Activated CD4-positive, alpha-beta T cell treated with anti-CD3 and anti-CD28 coated beads, Interleukin-2, amount 50 U/mL, for 48 hours (primary cell): ENCODE measurements at places on chromosomes 6 and 20.

- peak; percentile 20 for DNase-seq
Measured at GRCh38 chr20:64145458-64146300, 18.6 kb upstream of the MYT1 start.

DNA sequence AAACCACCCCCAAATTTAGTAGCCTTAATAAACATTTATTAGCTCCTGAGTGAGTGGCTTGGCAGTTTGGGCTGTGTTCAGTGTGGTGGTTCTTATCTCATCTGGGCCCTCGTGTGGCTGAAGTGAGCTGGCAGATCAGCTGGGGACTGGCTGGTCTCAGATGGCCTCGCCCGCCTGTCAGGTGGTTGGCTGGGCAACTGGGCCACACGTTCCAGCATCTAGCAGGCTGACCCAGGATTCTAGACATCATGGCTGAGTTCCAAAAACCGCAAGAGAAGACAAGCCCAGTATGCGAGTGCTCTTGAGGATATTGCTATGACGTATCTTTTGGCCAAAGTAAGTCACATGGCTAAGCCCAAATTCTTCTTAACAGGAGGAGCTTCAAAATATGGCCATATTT is 28.9 kb downstream of the EIF2S2 start:
- no peak for DNase-seq

GRCh38 chr6:105330913-105331312 is 72.0 kb downstream of the PREP start:
- no peak for DNase-seq

DNA sequence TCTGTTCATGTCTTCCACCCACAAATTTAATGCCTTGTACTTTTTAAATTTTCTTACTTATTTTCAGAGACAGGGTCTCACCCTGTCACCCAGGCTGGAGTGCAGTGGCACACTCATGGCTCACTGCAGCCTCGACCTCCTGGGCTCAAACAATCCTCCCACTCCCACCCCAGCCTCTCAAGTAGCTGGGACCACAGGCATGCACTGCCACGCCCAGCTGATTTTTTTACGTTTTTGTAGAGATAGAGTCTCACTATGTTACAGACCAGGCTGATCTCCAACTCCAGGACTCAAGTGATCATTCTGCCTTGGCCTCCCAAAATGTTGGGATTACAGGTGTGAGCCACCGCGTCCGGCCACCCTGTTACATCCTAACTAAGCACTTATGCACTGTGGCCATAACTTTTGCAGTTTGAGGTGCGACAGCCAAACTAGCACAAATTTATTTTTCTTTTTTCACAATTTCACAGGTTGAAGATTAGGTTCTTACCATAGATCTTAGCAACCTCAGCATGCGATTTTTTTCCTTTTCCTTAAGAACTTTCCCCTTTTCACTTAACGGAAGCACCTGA is 92.1 kb downstream of the EPB41L2 start:
- DNase-seq: no peak

DNA sequence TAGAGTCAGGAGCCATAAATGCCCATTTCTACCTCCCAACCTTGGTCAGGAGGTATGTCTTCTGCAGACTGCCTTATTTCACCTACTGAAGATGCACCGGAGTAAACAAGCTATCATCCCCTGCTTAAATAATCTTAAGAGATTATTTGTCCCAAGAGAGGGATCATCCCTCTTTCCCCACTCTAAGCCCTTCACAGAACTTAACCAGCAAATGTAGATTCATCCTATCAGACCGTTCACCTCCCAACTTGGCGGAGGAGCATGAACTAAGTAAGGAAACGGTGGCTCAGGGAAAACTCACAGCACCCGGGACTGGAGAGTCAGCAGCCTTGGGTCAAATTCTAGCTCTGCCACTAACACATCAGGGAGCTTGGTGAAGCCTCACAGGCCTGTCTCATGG is 115.3 kb downstream of the TRERF1 start:
- DNase-seq: no peak

DNA sequence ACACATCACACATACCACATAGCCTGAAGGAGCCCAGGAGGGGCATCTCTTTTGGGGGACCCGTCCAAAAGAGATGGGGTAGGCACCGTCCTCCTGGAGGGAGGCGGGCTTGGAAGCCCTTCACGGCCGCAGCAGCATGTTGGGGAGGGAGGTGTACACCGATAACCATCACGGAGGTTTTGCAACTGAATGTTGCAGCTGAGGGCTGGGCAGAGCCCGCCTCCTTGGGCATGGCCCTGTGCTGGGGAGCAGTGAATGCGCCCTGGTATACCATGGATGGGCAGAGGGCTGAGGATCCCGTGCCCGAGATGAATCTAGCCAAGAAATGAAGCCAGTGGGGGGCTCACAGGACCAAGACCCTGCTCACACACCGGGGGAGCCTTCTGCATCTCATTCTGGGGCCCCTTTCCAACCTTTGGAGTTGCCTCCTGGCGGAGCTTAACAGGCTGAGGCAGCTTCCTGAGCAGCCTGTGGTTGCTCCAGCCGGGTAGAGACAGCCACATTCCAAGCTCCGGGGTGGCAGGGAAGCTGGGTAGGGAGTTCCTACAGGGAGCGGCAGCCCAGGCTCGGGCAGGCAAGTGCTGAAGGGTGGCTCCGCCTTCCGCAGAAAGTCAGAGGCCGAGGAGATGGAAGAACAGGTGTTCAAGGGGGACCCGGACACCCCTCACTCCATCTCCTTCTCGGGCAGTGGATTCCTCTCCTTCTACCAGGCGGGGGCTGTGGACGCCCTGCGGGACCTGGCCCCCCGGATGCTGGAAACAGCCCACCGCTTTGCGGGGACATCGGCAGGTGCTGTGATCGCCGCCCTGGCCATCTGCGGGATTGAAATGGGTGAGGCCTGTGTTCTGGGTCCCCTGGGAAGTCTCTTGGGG is at the start of gene PNPLA1:
PNPLA1 (plus strand) TSS at position 227 of the 872 bp plus-strand sequence; CDS start at position 627, 400 bp downstream.
- no peak for DNase-seq

DNA sequence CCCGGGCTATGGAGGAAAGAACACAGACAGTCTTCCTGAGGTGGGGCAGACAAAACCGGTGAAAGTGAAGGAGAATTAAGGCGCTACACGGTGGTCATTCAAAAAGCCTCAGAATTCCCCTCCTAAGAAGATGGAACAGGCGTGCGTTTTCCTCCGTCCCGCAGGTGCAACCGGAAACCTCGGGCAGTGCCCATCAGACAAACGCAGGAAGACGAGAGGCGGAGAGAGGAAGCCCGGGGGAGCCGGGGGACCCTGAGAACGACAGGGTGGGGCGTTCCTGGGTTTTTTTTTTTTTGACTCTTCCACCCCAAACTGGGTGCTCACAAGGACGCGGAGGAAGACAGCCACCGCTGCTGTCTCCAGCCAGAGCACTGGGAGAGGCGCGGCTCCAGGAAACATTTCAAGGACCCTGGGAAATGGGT is 25.4 kb downstream of the TTLL2 start:
- peak; percentile 18 for DNase-seq

GRCh38 chr6:32445321-32445854 is 5.7 kb downstream of the HLA-DRA start:
- no peak for DNase-seq

- no peak for DNase-seq
Measured at GRCh38 chr6:101058296-101058695, 177.2 kb upstream of the ASCC3 start.

- DNase-seq: peak; percentile 79
Measured at GRCh38 chr20:35207950-35208611, 18.4 kb upstream of the MMP24 start.

DNA sequence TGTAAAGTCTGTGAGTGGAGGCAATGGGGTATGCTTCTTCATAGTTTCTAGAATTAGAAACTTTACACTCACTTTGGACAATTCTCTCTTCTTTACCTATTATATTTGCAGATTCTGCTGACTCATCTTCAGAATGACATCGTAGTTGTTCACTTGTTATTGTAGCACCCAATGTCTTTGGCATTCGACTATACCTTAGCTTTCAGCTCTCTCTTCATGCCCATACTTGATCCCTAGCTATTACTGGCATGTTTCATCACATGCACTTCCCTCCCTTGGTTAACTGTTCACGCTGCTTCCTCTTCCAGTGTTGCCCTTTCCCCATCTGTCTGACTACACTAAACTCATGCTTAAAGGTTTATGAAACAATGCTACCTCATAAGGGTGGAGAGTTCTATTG is 298.1 kb upstream of the TCF21 start:
- DNase-seq: no peak

GRCh38 chr20:16111172-16111832 is 461.9 kb downstream of the KIF16B start:
- no peak for DNase-seq

DNA sequence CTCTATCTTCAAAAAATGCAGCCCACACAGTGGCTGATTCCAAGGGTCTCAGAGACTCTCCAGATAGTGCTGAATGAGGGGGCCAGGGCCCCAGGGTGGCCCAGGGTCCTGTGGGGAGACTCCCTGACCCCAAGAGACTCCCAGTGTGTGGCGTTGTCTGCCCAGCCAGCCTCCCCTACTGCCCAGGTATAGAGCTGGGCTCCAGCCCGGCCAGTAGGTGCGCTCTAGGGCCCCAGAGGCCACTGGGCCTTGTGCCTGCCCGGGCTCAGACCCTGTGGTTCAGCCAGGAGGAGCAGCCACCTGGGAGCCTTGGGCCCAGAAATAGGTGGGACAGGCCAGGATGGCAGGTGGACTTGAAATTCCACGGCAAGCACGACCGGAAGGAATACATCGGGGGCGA is 30.3 kb upstream of the GATA5 start:
- no peak for DNase-seq

DNA sequence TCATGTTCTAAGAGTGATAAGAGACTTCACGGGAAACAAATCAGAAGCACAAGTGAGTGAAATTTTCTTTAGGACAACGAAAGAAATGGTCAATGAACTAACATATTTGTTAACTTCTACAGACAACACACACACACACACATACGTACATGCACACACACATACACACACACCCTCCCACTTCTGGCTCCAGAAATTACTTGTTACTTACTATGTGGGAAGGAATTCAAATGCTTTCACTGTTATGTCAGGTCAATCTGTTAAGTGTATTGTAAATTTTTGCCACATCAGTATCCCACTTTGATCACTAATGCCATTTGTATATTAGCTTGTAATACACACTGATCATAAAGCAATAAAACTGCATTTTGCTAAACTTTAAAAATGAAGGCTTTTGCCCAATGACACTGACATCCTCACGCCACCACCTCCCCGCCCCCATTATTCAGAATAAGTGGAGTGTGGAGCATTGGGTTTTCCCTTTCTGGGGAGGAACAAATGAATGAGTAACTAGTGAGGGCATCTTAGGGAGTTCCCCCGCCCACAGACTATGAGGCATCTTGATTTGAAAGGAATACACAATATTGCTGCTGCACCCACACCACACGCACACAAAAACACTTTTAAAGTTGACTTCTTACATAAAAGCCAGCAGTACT is 76.2 kb downstream of the ATXN1 start:
- DNase-seq: peak; percentile 89

DNA sequence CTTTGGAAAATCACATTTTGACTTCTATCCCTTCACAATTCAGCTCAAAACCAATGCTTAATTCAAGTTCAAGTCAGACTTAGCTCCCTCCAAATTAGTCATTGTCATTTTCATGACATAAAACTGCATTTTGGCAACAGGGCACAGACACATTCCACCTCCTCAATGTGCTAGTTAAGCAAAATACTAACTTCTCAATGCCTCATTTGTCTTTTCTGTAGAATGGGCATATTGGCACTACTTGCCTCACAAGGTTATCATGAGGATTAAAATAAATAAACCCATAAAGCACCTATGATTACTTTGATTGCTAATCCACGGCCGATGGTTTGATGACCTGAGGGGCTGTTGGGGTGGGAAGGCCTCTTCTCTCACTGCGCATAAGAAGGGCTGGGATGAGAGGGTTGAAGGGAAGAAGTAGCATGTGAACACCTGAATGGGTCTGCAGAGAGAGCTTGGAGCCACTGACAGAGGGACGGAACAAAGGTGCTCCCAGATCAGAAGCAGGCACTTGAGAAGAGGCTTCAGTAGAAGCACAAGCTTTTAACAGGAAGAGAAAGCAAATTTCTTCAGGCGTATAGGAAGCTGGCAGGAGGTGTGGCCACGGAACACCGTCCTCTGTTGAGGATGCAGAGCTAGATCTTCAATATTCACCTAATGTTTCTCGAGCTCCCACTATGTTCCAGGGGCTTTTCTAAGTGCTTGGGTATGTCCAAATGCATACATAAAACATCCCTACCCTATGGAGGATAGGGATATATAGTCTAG is 11.7 kb upstream of the TBC1D7 start:
- DNase-seq: no peak

DNA sequence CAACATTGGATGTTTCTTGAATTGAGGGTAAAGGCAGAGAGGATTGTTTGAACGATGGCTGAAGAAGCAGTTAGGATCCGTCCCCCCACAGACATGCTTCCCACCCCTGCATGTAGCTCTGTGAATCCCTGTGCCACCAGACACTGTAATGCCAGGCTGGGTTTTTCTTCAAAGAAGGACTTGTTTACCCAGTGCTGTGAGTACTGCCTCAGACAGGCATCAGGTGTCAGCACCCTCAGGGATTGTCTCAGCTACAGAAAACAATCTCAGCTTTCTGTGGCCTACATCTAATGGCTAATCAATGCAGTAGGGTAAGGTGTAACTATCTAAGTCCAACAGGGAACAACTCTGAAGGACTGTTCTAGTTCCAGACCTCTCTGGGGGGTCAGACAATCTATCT is 853.0 kb upstream of the EPHA7 start:
- DNase-seq: no peak

- DNase-seq: no peak
Measured at GRCh38 chr6:151071295-151071694, 168.5 kb upstream of the AKAP12 start.

- DNase-seq: no peak
Measured at GRCh38 chr6:165266191-165266590, 43.2 kb downstream of the C6orf118 start.

GRCh38 chr20:47189060-47189459 is 167.4 kb downstream of the ZMYND8 start:
- no peak for DNase-seq

DNA sequence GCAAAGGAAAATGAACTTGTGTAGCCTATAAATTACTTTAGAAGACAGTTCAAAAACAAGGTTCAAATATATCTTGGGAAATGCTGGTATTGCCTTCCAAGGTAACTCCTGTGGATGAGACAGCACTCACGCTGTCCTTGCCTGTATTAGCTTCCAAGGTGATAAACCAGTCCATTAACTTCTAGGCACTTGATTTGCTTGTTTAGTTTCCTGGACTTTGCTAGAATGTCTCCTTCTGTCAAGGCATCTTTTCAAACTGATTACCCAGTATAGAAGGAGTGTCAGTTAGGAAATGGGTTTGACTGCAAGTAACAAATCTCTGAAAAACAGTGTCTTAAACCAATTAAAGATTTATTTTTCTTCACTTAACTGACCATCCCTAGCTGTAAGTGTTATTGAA is 103.4 kb upstream of the SLC22A23 start:
- no peak for DNase-seq

GRCh38 chr6:98546376-98546775 is 288.0 kb upstream of the POU3F2 start:
- DNase-seq: no peak
